ENCODE measurements at places on chromosomes 12 and 14.

- no peak for DNase-seq
Measured at GRCh38 chr12:111025792-111026430, 105.5 kb upstream of the MYL2 start.

DNA sequence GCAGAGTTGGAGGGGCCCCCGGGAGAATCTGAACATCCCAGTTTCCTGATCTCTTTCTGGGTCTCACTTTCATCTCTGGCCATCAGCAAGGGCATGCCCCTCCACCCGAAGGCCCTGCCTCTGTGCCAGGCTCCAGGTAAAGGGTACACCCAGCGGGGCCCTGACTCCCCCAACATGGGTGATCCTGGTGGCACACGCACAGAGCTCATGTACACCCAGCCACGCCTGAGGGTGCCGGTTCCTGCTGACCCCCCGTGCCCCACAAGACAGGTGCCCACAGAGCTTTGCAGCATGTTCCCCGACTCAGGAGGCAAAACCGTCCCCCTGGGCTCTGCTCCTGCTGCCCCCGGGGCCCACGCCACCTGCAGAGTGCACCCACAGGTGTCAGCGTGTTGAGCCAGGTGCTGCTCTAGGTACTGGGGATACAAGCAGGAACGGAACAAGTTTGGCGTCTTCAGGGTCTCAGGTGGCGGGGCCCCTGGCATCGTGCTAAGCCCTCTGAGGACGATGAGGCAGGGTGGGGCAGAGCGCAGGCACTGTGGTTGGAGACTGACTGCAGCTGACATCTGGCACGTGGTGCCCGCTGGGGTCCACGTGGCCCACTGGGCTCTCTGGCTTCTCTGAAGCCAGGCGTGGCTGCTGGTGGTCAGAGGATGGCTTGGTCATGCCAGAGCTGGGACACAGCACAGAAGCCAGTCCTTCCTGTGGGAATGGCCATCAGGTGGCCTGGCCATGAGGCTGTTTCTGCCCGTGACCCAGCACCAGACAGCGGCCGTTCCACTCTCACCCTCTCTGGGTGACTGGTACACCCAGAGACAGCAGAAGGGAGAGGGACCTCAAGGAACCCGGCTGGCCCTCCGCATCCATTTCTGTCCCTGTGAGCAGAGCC lies 13.8 kb downstream of the BAG5 start:
- DNase-seq = no peak

- no peak for DNase-seq
Measured at GRCh38 chr12:6212086-6212485, 11.9 kb downstream of the CD9 start.

DNA sequence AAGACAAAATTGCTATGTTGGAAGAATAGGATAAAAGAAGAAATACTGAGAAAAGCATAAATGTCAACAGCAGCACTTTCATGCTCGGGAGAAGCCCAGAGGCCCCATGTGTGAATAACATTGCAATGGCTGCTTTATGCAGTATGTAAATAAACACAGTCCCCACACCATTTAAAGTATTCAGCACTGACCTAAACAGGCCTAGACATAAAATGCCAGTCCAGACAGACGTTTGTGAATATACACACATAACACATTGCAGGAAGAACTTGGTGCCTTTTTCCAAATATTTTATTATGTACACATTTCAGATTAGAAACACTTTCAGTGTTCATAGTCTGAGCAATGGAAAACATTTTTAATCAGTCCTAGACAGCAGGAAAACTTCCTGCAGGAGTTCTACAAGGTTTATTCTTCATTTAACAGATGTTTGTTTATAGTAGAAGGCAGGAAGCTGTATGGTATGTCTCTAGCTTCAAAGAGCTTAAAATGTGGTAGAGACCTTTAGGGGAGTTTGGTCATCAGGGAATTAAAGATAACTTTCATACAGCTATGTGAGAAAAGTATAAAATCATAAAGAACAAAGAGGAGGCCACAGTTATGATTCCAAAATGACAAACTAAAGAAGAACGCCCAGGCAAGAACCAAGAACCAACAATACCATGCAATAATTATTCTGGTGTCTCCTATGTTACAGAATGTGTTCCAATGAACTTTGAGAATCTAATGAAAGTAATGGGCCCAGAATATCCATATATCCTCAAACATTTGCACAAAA lies 30.6 kb upstream of the SLC38A2 start:
- DNase-seq = no peak

GRCh38 chr12:62660756-62661155 lies 194.1 kb downstream of the MON2 start:
- DNase-seq = no peak

DNA sequence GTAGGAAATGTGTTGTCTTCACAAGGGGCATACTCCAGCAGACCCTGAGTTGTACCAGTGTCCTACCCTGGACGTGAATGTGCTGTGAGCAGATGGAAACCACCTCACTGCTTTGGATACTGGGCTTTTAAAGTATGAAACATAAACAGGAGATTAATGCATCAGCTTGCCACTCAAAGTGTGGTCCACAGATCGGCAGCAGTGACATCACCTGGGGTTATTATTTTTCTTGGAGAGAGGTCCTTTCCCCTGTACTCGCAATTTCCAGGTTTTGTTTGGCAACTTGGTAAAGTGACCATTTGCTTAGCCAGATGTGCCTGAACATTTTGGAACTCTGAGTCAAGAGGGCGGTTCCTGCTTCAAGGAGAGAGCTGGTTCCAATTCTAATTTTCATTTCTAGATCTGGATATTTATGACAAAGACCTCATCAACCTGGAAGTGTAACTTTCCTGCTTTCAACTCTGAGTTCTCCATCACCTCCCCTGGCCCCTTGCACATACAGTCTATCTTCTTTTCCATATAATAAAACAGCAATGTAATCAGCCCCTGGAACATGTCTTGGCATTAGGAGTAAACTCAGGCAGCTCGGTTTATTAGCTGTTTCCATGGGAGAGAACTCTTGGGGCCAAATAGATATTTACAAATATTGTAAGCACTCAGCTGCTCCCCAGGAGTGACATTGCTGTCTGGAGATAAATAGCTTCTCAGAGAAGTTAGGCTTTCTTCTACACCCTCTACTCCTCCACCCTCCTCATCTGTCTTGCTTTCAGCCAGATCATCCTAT lies 237.0 kb upstream of the TBX3 start:
- DNase-seq = no peak

- no peak for DNase-seq
Measured at GRCh38 chr12:105092336-105092735, 8.1 kb upstream of the ALDH1L2 start.

- no peak for DNase-seq
Measured at GRCh38 chr12:75666939-75667334, 155.5 kb upstream of the KRR1 start.

DNA sequence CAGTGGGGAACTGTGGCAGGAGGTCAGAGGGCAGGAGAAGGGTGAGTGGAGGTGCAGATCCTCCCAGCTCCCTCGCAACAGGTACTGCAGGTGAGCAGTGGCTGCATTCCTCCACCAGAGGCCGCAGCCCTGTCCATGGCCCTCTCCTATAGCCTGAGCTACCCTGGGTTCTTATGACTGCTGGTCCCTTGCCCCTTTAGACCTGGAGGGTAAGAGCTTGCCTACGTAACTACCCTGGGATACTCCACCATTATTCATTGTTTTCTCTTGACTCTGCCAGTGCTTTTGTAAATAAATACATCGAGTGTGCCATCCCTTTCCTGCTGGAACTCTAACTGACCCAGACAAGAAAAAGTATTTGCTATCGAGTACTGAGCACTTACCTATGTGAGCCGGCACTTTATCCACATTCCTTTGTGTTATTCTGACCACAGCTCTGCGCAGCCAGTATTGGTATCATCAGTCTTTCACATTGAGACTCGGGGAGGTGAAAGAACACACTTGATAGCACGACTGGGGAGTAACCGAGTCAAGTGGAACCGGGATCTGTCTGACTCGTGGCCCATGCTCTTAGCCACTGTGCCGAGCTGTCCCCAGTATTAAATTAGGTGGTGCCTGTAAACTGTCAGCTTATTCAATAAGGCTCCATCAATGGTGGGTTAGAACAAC lies 38.5 kb downstream of the LTBP2 start:
- DNase-seq = no peak

DNA sequence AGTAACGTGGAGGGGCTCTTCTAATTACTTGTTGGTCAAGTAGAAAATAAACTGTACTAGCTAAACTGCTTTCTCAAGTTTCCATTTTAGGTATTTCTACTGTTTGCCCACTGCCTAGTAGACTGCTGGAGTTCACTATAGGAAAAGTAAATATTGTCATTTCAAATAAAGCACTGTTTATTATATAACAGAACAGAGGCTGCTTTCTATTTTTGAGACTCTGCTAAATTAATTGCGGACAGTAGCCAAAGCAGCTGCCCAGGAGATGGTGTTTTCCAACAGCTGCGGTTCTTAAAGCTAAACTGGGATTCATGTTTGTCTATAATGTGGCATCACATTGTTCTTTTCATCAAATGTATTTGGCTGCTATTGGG lies 15.9 kb upstream of the SIX1 start:
- no peak for DNase-seq

DNA sequence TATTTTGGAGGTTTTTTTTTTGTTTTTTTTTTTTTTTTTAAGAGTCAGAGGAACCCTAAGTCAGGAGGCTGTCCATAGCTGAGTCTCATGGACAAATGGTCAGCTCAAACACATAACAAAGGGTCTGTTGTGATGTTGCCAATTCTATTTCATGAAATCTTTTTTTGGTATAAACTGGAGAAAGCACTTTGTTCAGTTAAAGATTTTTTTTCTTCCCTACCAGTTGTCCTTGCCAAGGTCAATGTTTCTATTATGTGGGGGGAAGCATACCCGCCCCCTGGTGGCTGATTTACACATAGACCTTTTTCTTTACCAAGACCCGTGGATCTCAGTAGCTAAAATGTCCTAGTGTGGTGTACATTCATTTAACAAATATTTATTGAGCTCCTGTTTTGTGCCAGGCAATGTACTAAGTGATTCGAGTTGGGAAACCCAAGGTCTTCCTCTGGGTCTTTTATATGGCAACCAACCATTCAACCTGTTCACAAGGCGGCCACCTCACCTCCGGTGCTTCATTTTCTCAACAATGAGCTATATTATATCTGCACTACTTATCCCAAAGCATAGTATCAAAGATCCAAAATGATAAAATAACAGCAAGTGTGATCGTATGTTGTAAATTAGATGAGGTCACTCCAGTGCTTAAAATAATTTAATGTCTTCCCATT lies 214.5 kb downstream of the PAH start:
- no peak for DNase-seq

GRCh38 chr12:128856035-128856790 lies 2.9 kb downstream of the GLT1D1 start:
- no peak for DNase-seq

DNA sequence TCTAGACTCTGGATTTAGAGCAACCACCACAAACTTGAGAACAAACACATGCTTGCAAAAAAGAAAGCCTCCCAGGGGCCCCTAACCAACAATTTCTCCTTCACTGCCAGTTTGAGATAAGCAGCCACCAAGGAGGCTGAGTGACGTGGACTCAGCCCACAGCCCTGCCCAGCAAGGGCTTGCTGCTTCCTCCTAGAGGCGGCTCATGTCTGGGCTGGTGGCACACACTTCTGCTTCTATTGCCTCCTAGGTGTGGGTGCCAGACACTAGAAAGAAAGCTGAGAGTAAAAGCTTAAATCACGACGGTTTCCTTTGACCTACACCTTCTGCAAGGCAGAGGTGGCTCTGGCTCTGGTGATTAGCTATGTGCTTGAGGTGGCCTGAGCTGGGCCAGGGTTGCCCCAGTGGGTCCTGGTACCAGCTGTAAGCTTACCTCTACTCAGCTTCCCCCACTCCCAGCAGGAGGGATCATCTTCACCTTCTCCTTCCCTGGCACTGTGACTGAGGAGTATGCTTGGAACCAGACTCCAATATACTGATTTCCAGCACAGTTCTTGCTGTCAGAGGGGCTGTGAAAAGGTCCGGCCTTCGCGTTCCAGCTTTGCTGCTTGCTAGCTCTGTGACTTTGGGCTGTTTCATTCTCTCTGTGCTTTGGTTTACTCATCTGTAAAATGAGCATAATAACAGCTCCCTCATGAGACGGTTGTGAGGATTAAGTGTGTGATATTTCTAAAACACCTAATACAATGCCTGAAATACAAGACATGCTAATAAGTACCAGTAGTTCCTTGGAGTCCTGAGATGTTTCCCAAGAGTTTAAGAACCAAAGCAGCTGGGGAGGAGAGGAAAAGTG lies 89.7 kb upstream of the PARP11 start:
- peak; percentile 62 for DNase-seq

DNA sequence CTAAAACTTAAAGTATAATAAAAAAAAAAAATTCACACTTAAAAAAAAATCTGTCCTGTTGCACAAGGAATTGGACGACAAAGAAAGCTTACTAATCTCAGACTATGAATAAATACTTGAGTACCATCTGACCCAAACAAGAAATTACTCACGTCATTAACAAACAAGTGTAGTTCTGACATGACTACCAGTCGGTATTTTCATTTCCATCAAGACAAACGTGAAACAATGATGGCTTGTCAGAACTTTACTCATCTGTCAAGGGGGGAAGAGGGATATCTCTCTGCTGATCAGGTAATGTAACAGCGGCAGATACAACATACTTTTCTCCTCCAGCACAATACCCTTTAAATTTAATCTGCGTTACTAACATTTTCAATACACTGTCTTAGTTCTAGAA lies 78.3 kb downstream of the CDK17 start:
- DNase-seq = no peak

DNA sequence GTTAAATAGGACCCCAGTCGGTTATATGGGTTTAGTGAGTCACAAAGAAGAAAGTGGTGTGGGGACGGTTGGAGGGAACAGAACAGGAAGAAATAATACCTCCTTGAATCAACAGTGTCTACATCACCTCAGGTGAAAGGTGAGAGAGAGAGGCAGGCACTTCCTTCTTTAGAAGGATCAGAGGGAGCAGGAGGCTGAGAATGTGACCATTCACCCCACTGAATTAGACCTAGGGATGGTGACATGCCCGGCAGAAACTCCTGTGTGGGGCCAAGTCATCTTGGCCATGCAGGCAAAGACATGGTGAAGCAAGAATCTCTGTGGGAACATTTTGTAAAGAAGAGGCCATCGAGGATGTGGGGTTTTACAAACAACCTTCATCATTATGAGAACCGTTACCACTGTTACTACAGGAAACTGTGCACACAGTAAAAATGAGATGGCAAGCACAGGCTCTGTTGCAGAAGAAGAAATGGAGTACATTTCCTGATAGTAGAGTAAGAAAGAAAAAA lies 1196.9 kb downstream of the VRK1 start:
- DNase-seq = no peak

DNA sequence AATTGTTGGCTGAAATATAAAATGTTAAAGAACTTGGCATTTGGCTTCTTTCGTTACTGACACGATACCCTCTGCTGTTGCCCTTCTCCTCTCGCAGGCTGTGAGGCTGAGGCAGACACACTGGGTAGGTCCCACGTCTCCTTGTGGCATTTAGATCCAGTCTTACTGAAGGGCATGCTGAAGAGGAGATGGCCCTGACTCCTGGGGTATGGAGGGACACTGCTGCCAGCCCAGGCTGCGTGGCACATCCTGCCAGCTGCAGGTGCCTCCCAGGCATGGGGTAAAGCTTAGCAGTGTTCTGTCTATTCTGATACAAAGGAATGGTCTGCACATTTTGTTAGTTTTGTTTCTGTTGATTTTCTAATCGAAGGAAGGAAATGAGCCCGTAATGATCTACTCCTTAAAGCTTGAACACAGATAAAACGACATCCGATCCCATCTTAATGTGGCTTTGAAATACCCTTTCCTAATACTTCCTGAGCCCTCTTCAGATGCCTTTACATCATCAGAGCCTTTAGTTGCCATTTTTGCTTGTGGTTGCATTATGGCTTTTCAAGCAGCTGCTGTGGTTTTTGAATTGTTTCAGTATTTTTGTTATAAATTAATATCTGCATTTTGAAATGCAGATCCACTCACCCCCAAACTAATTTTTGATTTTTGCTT lies 61.1 kb downstream of the WDR20 start:
- no peak for DNase-seq

GRCh38 chr12:102427543-102427941 lies 52.8 kb downstream of the IGF1 start:
- no peak for DNase-seq

All from T-helper 1 cell (primary cell).